Left ventricle myocardium superior (tissue), 1 donor: ENCODE measurements at places on chromosomes 7 and 10.

- DNase-seq, result no peak
Measured at GRCh38 chr7:90747516-90747915, 151.4 kb downstream of the CDK14 start.

DNA sequence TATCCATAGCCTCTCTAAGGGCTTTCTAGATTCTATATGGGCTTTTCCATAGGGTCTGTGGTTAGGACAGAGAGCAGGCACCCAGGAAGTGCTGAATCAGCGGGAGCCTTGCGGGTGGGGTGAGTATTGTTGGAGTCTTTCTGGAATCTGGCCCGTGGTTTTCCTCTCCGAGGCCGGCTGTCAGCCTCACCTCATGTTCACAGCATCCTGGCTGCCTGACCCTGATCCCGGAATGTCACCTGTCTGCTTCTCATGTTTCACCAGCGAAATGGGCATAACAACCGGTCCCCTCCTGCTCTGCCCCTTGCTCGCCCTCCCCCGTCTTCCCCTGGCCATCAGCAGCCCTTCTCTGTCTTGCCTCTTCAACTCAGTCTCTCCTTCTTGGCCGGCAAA, 36.5 kb downstream of the DDIT4 start:
- peak; percentile 31 for DNase-seq

DNA sequence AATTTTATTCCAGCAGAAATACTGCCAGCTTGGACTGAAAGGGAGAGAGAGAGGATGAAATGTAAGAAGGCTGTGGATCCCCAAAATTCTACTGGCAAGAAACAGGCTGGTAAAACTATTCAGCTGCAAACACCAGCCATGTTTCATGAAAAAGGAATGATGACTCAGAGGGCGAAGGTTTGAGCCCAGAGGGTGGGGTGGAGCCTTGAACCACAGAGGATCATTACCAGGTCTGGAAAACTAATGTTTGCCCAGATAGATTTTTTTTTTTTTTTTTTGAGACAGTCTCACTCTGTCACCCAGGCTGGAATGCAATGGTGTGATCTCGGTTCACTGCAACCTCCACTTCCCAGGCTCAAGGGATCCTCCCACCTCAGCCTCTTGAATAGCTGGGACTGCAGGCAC, 41.7 kb upstream of the NRF1 start:
- DNase-seq, result no peak

DNA sequence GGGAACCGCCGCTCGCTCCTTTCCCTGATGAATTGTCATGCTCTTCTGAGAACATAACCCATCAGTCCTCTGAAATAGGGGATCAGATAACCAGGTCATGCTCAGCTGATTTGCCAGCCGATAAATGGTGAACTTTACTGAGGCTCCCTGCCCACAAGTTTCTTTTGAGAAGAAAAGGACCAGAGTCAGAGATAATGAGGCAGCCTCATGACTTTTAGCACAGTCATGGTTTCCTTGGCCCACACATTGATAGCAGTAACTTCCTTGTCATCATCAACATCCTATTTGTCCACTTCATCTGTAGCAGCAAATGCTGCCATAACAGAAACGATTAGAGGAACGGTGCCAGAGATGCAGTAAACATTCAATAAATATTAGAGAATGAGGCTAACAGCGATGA, 509.0 kb downstream of the GATA3 start:
- no peak for DNase-seq

- no peak for DNase-seq
Measured at GRCh38 chr10:2914741-2915140, 152.6 kb upstream of the PFKP start.

GRCh38 chr7:112118581-112119566, 87.3 kb downstream of the DOCK4 start:
- DNase-seq, result peak; percentile 27

DNA sequence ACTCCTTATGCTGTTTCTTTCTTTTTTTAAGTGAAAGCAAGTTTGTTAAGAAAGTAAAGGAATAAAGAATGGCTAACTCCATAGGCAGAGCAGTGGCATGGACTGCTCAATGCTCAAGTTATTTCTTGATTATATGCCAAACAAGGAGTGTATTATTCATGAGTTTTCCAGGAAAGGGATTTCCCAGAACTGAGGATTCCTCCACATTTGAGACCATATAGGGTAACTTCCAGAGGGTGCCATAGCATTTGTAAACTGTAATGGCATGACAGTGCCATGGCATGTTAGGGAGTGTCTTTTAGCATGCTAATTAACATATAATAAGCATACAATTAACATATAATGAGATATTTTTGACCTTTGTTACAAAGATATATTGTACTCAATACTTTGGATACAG, 1034.5 kb upstream of the PHF14 start:
- no peak for DNase-seq

- DNase-seq, result no peak
Measured at GRCh38 chr7:43123457-43123856, 11.0 kb downstream of the HECW1 start.

DNA sequence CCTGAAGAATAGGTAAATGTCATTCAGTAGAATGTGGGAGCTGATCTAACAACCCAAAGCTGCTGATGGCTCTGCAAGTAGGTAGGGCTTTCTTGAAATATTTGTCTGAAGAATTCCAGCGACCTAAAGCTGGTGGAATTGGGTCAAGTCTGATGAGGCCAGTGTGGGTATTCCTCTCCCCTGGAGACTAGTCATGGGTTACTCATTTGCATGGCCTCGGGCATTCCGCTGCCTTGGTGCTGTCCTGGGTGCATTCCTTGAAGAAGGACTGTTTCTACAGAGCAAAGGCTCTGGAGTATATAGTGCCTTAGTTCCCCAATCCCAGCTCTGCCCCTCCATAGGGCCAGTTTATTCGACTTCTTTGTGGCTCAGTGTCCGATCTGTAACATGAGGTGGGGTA, 19.2 kb downstream of the PDK4 start:
- no peak for DNase-seq

GRCh38 chr7:42445691-42446090, 208.7 kb upstream of the GLI3 start:
- DNase-seq, result no peak
